ENCODE measurements at places on chromosomes 5 and 9. TPM values are rescaled to one million over a fixed set of nuclear protein-coding genes. Genes with fewer than 3 reads are reported as not detected.

DNA sequence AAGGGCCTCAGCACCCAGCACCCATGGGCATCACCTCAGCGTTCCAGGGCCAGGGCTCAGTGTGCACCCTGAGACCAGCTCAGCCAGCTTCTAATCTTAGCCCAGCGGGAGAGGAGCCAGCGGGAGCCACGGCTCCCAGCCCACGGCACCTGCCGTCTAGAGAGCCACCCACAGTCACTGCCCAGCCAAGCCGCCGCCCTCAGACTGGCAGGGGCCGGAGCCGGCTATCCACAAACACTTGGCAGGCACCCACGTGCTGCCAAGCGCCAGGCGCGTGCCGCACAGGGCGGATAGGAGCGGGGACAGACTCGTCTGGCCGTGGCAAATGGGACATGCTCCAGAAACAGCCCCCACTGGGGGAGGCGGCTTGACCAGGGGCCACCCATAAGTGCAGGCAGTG, 18.6 kb downstream of the BRD3 start:
- H3K27ac ChIP-seq: no peak overlapping the region
- H3K27me3 ChIP-seq: no peaks in the 10 kb centered on the region
- H3K4me3 ChIP-seq: no peak overlapping the region
- no peaks in the 10 kb centered on the region for H3K4me1 ChIP-seq
- DNase-seq: no peak
- H3K36me3 ChIP-seq: peaks cover 50% of the 10 kb centered on the region

DNA sequence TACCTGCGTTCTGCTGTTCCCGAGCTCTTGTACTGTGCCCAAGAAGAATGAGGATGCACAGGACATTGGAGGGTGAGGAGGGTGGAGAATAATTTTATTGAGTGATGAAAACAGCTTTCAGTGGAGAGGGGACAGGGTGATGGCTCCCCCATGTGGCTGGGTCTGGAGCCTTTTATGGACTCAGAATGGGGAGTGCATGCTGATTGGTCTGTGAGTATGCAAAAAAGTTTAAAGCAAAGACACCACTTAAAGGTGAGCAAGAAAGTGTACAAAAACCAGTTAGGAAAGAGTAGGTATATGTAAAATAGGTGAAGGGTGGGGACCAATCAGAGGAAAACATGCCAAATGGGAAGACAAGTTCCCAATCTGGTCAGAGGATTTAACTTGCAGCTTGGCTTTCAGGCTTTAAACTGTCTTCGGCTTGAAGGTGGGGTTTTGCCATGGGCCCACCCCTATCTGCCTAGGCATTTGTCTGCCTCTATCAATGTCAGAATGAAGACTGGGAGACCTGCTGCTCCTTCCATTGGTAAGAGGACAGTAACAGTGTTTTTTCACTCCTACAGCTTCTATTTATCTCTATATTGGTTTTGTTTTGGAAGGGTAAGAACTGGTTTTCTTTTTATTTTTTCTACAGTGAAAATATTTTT, 118.0 kb upstream of the RAI14 start:
- H3K36me3 ChIP-seq: no peaks in the 10 kb centered on the region
- H3K4me3 ChIP-seq: no peak overlapping the region
- H3K27ac ChIP-seq: no peak overlapping the region
- DNase-seq: no peak
- H3K4me1 ChIP-seq: no peaks in the 10 kb centered on the region
- peaks cover 6% of the 10 kb centered on the region for H3K27me3 ChIP-seq

GRCh38 chr9:129485145-129485774, 135.6 kb downstream of the C9orf50 start:
- no peak for DNase-seq
- no peaks in the 10 kb centered on the region for H3K27me3 ChIP-seq
- H3K4me1 ChIP-seq: peaks cover 51% of the 10 kb centered on the region

DNA sequence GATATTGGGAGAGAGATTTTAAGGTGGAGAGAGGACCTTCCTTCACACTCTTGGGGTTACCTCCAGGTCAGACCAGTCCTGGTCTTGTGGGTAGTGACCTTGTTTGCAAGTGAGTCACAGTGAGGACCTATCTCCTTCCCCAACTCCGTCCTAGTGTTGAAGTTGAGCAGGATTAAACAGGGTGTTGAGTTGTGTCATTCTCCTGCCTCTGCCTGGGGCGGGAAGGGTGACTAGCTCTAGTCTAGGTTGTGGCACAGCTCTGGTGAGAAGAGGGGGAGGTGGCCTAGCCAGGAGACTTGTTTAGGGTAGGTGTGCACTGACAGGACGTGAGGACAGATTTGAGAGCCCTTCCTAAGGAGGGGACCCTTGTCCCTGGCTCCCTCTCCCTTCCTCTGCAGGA, 119.6 kb upstream of the PITX1 start:
- H3K27ac ChIP-seq: no peak overlapping the region
- no peak for DNase-seq
- H3K4me1 ChIP-seq: no peaks in the 10 kb centered on the region
- no peaks in the 10 kb centered on the region for H3K27me3 ChIP-seq

GRCh38 chr5:60257596-60258271, 364.2 kb upstream of the PDE4D start:
- H3K36me3 ChIP-seq: no peaks in the 10 kb centered on the region
- no peaks in the 10 kb centered on the region for H3K4me1 ChIP-seq
- no peak for DNase-seq
- no peak overlapping the region for H3K27ac ChIP-seq
- H3K4me3 ChIP-seq: no peak overlapping the region

DNA sequence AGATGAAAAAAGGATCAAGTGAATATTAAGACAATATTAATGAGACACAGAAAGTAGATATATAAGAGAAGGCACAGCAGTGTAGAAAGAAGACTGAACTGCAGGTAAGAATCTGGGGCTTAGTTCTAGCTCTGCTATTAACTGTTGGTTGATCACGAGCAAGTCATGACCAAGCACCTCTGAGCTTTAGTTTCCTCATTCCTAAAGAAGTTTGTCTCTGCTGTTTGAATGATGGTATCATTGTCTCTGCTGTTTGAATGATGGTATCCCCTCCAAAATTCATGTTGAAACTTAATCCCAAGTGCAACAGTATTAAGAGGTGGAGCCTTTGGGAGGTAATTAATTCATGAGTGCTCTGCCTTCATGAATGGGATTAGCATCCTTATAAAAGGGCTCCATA, 2.5 kb upstream of the NME5 start:
- no peaks in the 10 kb centered on the region for H3K4me1 ChIP-seq
- no peak for DNase-seq
- no peak overlapping the region for H3K4me3 ChIP-seq
- no peaks in the 10 kb centered on the region for H3K36me3 ChIP-seq
- H3K27ac ChIP-seq: no peak overlapping the region

DNA sequence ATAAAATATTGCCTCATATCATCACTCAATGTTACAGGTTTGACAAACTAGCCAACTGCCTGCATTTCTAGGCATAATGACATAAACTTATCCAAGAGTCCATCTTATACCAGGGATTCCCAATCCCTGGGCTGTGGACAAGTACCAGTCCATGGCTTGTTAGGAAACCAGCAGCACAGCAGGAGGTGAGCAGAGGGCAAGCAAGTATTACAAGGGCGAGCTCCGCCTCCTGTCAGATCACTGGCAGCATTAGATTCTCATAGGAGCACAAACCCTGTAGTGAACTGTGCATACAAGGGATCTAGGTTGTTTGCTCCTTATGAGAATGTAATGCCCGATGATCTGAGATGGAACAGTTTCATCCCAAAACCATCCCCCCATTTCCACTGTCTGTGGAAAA, 144.9 kb downstream of the PRKACG start:
- H3K27ac ChIP-seq: no peak overlapping the region
- no peaks in the 10 kb centered on the region for H3K36me3 ChIP-seq
- no peak for DNase-seq
- no peaks in the 10 kb centered on the region for H3K27me3 ChIP-seq
- no peak overlapping the region for H3K4me3 ChIP-seq
- no peaks in the 10 kb centered on the region for H3K4me1 ChIP-seq

DNA sequence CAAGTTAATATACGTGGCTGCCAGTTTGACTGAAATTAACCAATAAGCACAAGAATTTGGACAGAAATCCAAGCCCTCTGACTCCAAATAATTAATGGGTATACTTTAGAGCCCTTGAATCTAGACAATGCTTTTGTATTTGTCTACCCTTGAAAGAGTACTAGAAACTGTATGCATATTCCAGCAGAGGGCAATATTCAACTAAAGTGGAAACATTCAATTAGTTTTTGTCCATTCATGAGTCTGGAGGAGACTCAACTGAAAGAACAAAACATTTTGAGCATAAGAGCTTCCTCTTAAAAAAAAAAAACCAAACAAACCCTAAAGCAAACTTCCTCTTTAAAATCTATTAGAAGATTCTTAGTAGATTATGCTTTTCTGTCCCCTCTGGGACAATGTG, 157.8 kb downstream of the ARHGEF28 start:
- DNase-seq: no peak
- H3K4me3 ChIP-seq: no peak overlapping the region
- no peaks in the 10 kb centered on the region for H3K4me1 ChIP-seq
- H3K27ac ChIP-seq: no peak overlapping the region

FOXD4 gene
- 0.30 TPM for total RNA-seq

PAXX gene
- 101 TPM for total RNA-seq

ANP32B gene
- total RNA-seq: 164 TPM

TPM2 gene
- 79.6 TPM for total RNA-seq

SOX30 gene
- total RNA-seq: 0.14 TPM
